ENCODE measurements at places on chromosomes 1 and 21.

GRCh38 chr1:52190500-52191252, 48.8 kb downstream of the ZFYVE9 start:
- no peak for DNase-seq

GRCh38 chr1:173405834-173406233, 71.3 kb upstream of the PRDX6 start:
- DNase-seq, result no peak

DNA sequence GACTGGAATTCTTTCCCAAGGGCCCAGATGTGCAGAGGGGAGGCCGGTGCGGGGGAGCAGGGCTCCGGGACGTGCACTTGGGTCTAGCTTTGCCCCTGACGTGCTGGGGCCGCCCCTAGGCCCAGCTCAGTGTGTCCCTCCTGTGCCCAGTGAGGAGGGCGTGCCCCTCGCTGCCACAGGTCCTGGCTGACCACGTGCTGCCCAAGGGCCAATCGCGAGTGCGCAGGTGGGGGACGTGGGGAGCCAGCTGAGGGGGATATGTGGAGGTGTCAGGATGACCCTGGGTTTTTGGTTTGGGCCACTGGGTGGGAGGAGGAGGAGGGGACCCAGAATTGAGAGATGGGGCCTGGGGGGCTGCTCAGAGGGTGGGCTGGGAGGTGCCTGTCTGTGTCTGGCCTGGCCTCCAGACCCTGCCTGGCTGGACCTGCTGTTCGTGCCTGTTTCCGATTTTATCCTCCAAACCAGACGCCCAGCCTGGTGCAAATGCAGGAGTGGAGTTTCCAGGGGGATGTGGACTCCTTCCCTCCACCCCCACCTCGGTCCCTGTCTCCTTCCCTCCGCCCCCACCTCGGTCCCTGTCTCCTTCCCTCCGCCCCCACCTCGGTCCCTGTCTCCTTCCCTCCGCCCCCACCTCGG, 6.1 kb upstream of the RNF223 start:
- no peak for DNase-seq

- DNase-seq, result no peak
These were observed 4.6 kb downstream of the BLACAT1 start for GRCh38 chr1:205451202-205451601.

DNA sequence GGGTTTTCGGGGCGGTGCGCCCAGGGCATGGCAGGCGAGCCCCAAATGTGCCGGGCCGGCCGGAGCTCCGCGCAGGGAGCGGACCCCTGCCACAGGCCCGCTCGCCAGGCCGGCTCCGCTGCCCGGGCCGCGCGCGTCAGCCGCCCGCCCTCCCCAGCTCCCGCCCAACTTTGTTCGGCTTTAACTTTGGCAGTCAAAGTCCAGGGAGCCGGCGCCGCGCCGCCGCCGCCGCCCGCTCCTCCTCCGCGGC, 488 bp downstream of the SLC35D1 start:
- no peak for DNase-seq

DNA sequence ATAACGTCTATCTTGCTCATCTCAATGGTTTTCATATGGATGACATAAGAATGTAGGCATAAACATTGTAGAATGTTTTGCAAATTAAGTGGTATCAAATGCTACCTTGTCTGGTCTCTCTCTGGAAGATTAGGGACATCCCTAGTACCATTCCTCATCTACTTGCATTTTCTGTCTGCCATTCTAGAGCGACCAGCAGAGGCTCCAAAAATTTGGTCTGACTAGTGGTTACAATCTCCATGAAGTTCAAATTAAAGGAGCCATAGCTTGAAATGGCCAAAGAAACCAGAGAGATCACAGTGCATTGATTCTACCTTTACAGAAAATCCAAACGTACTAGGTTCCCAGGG, 1.1 kb downstream of the CD84 start:
- DNase-seq, result no peak

Measured in GM12864 (cell line).